ENCODE measurements at places on chromosomes 5 and 9.

GRCh38 chr5:155978850-155979249 is 348.1 kb upstream of the SGCD start:
- no peak overlapping the region for H3K27ac ChIP-seq
- DNase-seq, result no peak
- no peaks in the 10 kb centered on the region for H3K36me3 ChIP-seq

- H3K4me1 ChIP-seq, result no peaks in the 10 kb centered on the region
- H3K27ac ChIP-seq, result no peak overlapping the region
- H3K36me3 ChIP-seq, result peaks cover 28% of the 10 kb centered on the region
- H3K27me3 ChIP-seq, result no peaks in the 10 kb centered on the region
- no peak for DNase-seq
- H3K4me3 ChIP-seq, result no peak overlapping the region
Observed at GRCh38 chr9:71719562-71719961, 48.8 kb downstream of the CEMIP2 start.

- DNase-seq, result no peak
- peaks cover 13% of the 10 kb centered on the region for H3K4me1 ChIP-seq
- no peak overlapping the region for H3K4me3 ChIP-seq
- H3K36me3 ChIP-seq, result no peaks in the 10 kb centered on the region
- no peak overlapping the region for H3K27ac ChIP-seq
Observed at GRCh38 chr9:130731355-130731754, 37.8 kb downstream of the EXOSC2 start.

DNA sequence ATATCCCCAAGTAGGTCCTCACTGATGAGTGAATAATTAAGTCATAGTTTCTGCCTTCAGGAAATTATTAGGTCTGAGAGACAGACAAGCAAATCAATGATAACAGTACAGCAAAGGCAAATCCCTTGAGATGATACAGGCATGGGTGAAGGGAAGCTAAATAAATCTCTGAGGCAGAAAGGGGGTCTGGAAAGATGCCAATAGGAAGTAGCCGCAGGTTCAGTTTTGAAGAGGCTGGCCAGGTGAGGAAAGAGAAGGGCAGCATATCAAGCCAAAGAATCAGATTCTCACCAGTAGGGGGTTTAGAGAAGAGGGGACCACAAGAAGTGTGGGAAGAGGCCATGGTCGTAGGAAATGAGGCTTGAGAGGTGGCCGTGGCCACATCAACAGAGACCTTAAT is 85.8 kb downstream of the KIAA1958 start:
- H3K27ac ChIP-seq, result no peak overlapping the region
- peaks cover 8% of the 10 kb centered on the region for H3K4me1 ChIP-seq
- H3K27me3 ChIP-seq, result no peaks in the 10 kb centered on the region
- no peak overlapping the region for H3K4me3 ChIP-seq

DNA sequence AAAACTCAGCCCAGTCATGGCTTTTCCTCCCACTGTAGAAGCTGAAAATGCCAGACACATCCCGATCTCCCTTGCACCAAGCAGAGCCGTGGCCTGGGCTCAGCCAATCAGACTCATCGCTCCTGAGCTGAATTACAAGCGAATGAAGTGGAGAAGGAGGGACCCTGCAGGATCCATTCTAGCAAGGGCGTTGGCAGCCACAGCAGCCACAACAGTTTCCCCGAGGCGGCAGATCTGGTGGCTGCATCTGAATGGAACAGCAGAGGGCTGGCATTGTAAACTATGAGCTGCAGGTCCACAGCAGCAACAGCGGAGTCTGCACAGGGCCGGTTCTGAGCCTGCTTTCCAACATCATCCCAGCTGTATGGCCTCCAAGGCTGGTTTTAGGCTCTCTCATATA is 23.8 kb downstream of the ALG2 start:
- no peak overlapping the region for H3K4me3 ChIP-seq
- no peaks in the 10 kb centered on the region for H3K27me3 ChIP-seq
- DNase-seq, result peak; percentile 32
- no peaks in the 10 kb centered on the region for H3K4me1 ChIP-seq

- no peaks in the 10 kb centered on the region for H3K4me1 ChIP-seq
- H3K36me3 ChIP-seq, result no peaks in the 10 kb centered on the region
- no peaks in the 10 kb centered on the region for H3K27me3 ChIP-seq
- no peak for DNase-seq
Observed at GRCh38 chr9:129725795-129726251, 27.0 kb downstream of the PTGES start.

- no peak overlapping the region for H3K4me3 ChIP-seq
- no peaks in the 10 kb centered on the region for H3K27me3 ChIP-seq
- no peaks in the 10 kb centered on the region for H3K4me1 ChIP-seq
- DNase-seq, result no peak
- no peaks in the 10 kb centered on the region for H3K36me3 ChIP-seq
Observed at GRCh38 chr5:157486861-157487260, 26.8 kb downstream of the NIPAL4 start.

- no peaks in the 10 kb centered on the region for H3K27me3 ChIP-seq
- no peak for DNase-seq
- no peak overlapping the region for H3K27ac ChIP-seq
- H3K4me1 ChIP-seq, result peaks cover 82% of the 10 kb centered on the region
- H3K36me3 ChIP-seq, result no peaks in the 10 kb centered on the region
Observed at GRCh38 chr5:116528519-116529234, 45.9 kb downstream of the SEMA6A start.

DNA sequence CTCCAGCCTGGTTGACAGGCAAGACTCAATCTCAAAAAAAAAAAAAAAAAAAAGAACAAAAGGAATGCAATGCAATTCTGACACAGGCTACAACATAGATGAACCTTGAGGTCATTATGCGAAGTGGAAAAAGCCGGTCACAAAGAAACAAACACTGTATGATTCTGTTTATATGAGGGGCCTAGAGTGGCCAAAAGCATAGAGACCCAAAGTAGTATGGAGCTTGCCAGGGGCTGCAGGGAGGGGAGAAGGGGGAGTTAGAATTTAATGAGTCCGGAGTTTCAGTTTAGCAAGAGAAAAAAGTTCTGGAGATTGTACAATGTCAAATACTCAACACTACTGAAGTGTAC is 33.2 kb upstream of the ASS1 start:
- H3K4me3 ChIP-seq, result no peak overlapping the region
- no peaks in the 10 kb centered on the region for H3K27me3 ChIP-seq
- DNase-seq, result no peak
- H3K4me1 ChIP-seq, result no peaks in the 10 kb centered on the region
- no peaks in the 10 kb centered on the region for H3K36me3 ChIP-seq

DNA sequence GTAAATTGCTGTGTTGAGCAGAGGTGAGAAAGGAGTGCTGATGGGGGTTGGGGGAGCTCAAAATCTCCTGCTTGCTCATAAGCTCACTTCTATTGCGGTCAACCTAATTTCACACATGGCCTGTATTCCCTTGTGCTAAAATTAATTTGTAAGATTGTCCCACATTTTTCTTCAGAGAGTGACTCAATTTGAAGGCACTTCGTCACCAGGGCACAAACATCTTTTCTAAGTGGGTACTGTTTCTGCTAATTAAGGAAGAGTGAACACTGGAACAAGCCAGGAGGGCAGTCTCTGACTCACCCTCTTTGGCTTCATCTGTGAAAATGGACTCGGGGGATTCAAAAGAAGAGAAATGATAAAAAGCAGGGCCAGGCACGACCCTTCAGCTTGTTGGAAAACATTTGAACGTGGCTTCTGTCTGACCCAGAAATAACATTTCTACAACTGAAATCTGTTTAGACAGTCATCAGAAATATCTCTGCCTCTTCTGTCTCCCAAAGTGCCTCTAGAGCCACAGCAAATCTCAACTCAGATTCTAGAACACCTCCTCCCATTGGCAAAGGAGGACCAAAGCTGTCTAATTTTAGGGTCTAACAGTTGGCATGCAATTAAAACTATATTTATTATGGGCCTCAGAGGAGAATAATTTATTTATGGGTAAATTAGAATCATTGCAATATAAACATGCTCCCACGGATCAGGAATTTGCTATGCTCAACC is 49.8 kb downstream of the FEM1C start:
- H3K4me3 ChIP-seq, result no peak overlapping the region
- no peak overlapping the region for H3K27ac ChIP-seq
- peaks cover 11% of the 10 kb centered on the region for H3K4me1 ChIP-seq
- no peak for DNase-seq

- H3K27ac ChIP-seq, result no peak overlapping the region
- no peaks in the 10 kb centered on the region for H3K36me3 ChIP-seq
- no peak overlapping the region for H3K4me3 ChIP-seq
- H3K27me3 ChIP-seq, result no peaks in the 10 kb centered on the region
Observed at GRCh38 chr5:123012321-123012720, 24.2 kb downstream of the PPIC start.

DNA sequence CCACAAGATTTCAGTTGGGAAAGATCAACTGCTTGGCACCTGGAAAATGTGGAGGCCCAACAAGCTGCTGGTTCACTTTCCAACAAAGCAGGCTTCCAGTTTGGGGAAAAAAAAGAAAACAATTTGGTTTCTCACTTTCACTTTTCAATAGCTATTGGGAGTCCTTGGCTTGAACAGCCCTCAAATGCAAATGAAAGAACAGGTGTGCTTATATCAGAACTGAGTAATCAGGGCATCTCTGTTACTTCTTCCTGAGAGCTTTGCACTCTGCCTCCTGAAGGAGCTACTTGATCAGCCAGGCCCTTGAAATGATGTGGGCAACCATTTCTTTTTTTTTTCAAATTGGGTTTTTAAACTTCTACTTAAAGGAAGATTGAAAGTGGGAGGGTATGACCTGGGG is 73.5 kb downstream of the MFAP3 start:
- peaks cover 38% of the 10 kb centered on the region for H3K4me1 ChIP-seq
- no peaks in the 10 kb centered on the region for H3K36me3 ChIP-seq
- no peak for DNase-seq
- no peaks in the 10 kb centered on the region for H3K27me3 ChIP-seq
- no peak overlapping the region for H3K4me3 ChIP-seq

DNA sequence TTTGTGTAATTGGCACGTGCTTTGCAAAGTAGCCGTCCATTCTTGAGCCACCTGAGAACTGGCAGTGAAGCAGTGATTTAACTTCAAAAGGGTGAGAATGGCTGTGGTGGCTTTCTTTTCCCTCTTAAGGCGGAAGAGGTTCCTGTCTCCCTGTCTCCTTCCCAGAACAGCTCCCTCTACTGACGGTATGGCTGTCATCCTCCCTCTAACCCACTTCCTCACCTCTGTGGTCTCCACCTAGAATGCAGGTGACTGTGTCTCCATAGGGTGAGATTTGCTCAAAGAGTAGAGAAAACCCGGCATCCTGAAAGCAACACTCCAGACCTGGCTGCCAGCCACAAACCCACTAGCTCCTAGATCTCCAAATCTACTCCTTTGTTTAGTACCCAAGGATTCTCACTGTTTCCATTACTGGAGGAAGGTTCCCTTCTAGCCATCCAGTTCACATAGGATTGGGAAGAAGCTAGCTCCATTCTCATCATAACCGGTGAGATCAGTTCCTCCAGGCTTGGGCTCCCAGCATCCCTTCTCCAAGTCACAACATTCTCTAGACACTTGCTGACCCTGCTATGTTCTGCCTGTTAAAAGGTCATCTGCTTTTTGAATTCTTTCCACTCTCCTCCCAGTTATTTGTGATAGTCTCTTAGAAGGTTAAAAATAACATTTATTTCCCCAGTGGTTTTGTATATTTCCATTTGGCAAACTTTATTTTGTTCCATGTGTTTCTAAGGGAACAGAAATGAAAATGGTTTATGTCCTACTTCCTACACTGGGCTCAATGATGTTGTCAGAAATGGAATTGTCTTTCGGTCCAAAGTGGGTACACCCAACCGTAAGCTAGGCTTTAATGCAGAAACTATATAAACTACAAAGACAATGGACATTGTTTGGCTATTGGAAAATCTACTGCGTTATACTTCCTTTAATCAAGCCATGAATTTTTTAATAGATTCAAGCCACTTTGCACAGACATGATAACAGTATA is 269.4 kb downstream of the CWC27 start:
- no peak overlapping the region for H3K4me3 ChIP-seq
- H3K36me3 ChIP-seq, result no peaks in the 10 kb centered on the region
- H3K27me3 ChIP-seq, result no peaks in the 10 kb centered on the region
- peak; percentile 93 for DNase-seq

DNA sequence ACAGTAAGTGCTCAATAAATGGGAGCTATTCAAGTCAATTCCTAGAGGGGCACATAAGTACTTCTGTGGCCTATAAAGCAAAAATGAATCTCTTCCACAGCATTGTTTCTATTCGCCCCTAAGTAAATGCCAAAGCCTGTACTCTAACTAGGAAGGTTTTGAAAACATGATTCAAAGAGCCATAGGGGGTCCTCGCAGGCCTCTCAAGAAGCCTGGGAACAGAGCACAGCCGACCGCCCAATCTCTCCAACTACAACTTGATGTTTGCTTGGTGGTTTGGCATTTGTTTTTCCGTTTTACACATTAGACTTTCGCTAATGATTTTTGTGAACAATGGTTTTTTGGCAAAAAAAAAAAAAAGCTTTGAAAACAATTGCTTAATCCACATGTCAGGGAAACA is 19.4 kb downstream of the EFNA5 start:
- no peaks in the 10 kb centered on the region for H3K27me3 ChIP-seq
- DNase-seq, result peak; percentile 86
- no peak overlapping the region for H3K4me3 ChIP-seq

GRCh38 chr5:115600766-115601165 is 1.5 kb downstream of the TICAM2 start:
- no peak overlapping the region for H3K27ac ChIP-seq
- peaks cover 20% of the 10 kb centered on the region for H3K4me1 ChIP-seq
- peaks cover 5% of the 10 kb centered on the region for H3K27me3 ChIP-seq

GRCh38 chr9:2928411-2928810 is 84.5 kb upstream of the PUM3 start:
- no peaks in the 10 kb centered on the region for H3K27me3 ChIP-seq
- H3K27ac ChIP-seq, result no peak overlapping the region
- peaks cover 11% of the 10 kb centered on the region for H3K4me1 ChIP-seq
- no peak overlapping the region for H3K4me3 ChIP-seq

GRCh38 chr9:131419716-131420115 is 25.8 kb downstream of the PRRC2B start:
- peaks cover 75% of the 10 kb centered on the region for H3K4me1 ChIP-seq
- H3K36me3 ChIP-seq, result no peaks in the 10 kb centered on the region
- peak overlapping the region; percentile 80 for H3K27ac ChIP-seq
- H3K4me3 ChIP-seq, result no peak overlapping the region
- no peaks in the 10 kb centered on the region for H3K27me3 ChIP-seq
- no peak for DNase-seq

- DNase-seq, result no peak
- H3K27me3 ChIP-seq, result peaks cover 11% of the 10 kb centered on the region
- no peak overlapping the region for H3K27ac ChIP-seq
Observed at GRCh38 chr9:68546596-68547390, 6.1 kb upstream of the TMEM252 start.

DNA sequence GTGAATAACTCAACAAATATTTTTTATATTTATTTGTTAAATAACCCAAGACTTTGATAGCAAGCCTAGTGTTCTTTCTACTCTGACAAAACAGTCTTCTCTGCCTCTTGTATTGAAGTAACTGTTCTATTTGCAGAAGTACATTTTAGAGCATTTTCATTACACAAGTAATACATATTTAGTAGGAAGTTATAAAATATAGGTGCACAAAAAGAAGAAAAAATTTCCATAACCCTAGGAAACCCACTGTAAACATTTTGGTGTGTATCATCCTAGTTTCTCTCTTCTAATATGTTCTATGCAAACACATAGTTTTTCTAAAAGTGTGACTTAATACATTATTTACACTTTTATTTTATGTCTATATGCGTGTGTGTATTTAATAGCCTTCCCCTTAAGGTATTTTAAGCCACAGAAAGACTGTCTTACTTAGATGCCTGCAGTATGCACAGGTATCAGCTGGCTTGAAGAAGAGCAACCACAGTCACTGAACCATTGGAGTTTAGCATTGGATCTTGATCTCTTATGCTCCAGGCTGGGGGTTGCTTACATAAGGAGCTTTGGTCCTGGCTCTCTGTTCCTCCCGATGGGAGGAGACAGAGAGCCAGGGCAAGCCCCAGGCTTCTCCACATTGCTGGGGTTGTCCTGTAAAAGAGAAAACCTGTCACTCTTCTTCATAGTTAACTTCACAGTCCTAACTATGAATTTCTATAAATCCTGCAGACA is 3.8 kb downstream of the SELENOP start:
- peaks cover 19% of the 10 kb centered on the region for H3K4me1 ChIP-seq
- H3K36me3 ChIP-seq, result peaks cover 5% of the 10 kb centered on the region
- no peak overlapping the region for H3K4me3 ChIP-seq
